ENCODE measurements at places on chromosomes 11 and 22.

DNA sequence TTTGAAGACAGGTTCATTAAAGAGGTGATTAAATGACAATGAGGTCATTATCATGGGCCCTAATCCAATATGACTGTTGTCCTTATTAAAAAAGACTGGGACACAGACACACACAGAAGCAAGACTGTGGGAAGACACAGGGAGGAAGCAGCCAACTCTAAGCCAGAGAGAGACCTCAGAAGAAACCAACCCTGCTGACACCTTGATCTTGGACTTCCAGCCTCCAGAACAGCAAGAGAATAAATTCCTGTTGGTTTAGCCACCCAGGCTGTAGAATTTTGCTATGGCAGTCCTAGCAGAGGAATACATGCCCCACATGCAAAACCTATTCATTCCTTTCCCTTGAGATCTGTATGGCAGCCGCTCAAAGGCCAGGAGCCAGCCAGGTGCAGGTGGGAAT lies 35.6 kb upstream of the CACNG2 start:
- DNase-seq, result no peak

DNA sequence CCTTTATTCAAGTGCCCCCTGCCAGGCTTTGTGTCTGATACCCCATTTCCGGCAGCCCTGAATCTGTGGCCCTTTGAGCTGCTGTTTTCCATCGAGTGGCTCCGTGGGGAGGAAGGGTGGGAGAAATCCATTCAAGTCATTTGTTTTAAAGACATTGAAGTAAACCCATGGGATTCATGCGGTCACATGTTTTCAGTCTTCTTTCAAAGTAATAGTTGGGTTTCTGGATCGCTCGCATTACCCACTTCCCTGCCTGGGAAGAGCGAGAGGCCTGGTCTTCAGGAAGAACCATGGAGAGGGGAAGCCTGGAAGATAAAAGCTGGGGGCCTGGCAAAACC lies 14.4 kb downstream of the DAGLA start:
- no peak for DNase-seq

- no peak for DNase-seq
Observed at GRCh38 chr22:42194953-42195352, 64.3 kb upstream of the CYP2D6 start.

DNA sequence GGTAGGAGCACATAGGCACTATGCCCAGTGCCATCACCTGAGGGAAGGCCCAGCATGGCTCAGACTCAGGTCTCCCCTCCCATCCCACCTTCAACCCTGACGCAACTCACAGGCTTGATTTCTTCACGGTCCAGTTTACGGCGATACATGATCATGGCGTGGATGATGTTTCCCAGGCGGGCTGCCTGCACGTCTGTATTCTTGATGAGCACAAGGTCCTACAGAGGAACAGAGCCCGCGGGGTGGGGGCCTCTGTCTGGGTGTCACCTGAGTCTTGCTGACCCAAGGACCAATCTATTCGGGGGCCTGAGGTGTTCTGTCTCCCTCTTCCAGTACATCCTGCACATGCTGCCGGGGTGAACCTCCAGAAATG lies 3.9 kb downstream of the CPT1B start:
- DNase-seq, result no peak

- peak; percentile 43 for DNase-seq
Observed at GRCh38 chr11:1163911-1164735, 6.4 kb downstream of the MUC5AC start.

GRCh38 chr22:45413368-45414211 lies at the start of the genes RIBC2 and SMC1B:
Gene RIBC2, plus strand, starts transcription at chr22:45413693. Its CDS starts 194 bp downstream, at chr22:45413887.
Gene SMC1B, minus strand, starts transcription at chr22:45413599. Its CDS starts 32 bp downstream, at chr22:45413567.
- peak; percentile 80 for DNase-seq

GRCh38 chr22:32985899-32986765 lies 72.0 kb downstream of the SYN3 start:
- peak; percentile 80 for DNase-seq

GRCh38 chr22:34804604-34805003 lies 261.4 kb upstream of the ISX start:
- no peak for DNase-seq
